ENCODE measurements at places on chromosomes 5 and 9.

DNA sequence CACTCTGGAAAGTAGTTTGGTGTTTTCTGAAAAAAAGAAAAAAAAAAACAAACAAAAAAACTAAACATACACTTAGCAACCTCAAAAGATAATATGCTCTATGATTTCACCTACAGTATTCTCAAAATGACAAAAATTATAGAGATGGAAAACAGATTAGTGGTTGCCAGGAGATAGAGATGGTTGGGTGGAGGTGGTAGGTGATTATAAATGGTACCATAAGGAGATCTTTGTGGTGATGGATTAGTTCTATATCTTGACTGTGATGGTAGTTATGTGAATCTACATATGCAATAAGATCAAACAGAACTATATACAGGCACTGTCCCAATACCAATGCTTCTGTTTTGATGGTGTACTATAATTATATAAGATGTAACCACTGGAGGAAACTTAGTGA is 32.0 kb downstream of the PTBP3 start:
- no peak for DNase-seq

GRCh38 chr9:15101095-15101494 is 190.9 kb upstream of the FREM1 start:
- DNase-seq: no peak

GRCh38 chr9:89863141-89863540 is 258.3 kb downstream of the GADD45G start:
- no peak for DNase-seq

- DNase-seq: no peak
Measured at GRCh38 chr5:131481569-131481968, 153.5 kb downstream of the RAPGEF6 start.

DNA sequence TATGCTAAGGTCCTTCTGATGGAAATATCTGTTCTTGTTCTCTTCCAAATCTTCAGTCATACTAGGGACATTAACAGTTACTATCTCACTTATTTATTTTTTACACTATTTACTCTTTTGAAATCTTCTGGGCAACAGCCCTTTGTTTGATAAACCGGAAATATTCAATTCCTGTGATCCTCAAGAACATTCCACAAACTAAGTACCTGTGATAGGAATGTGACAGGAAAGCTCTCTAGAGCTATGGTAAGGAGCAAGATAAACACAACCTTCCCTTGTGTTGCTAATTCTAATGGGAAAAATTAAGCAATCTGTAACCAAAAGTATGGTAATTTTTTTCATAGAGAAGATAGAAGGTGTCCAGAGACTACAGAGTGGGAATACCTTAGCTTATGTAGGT is 22.0 kb upstream of the ANKRD34B start:
- DNase-seq: no peak

DNA sequence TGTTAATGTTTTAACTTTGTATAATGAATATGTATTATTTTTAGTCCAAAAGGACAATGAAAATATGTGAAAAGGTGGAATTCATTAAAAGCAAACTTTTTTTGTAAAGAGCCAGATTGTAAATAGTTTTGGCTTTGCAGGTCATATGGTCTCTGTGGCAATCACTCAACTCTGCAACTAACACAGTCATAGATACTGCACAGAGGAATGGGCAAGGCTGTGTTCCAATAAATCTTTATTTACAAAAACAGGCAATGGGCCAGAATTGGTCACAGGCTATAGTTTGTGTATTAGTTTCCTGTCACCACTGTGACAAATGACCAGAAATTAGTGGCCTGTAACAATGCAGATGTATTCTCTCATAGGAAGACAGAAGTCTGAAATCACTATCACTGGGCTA is 125.4 kb upstream of the PTCH1 start:
- no peak for DNase-seq

DNA sequence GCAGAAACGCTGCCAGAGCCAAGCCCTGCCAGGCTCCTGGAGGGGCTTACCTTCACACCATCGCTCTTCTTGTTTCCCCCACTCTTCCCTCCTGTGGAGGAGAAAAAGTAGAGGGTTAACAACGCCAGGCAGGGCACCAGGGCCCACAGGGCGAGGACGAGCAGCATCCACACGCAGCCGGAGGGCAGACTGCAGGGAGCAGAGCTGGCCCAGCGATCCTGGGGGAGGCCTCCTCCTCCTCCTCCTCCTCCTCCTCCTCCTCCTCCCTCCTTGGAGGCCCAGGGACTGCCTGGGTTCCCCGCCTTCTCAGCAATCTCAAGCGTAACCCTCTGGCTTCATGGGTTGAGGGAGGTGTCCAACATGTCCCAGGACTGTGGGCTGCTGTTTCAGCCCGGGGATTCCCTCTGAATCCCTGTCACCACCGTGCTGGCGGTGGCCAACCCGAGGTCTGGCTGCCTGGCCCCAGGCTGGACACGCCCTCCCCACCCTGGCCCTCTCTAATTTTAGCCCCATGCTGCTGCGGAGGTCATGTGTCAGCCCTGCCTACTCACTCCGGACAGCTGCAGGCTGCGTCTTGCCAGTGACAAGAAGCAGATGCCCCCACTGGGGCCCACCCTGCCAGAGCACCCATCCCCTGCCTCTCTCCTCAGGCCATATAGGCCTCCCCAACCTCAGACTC is 44.3 kb downstream of the CAMK2A start:
- DNase-seq: no peak

- DNase-seq: no peak
Measured at GRCh38 chr9:108639696-108640095, 216.1 kb downstream of the ACTL7B start.

- DNase-seq: no peak
Measured at GRCh38 chr5:30103452-30104202, 1089.9 kb upstream of the CDH6 start.

DNA sequence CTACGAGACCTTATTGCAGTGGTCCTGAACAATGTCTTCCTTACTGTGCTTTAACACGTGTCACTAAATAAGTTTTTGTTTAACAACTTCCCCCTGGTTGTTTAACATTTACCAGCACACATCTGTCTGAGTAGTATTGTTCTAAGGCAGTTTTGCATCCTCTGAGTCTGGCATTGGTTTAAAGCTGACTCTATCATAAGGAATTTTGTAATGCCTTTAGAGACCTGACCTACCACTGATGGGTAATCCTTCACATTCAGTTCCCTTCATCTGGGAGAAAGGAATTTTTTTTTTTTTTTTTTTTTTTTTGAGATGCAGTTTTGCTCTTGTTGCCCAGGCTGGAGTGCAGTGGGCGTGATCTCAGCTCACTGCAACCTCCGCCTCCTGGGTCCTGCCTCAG is 20.0 kb upstream of the PCAT7 start:
- DNase-seq: no peak

- no peak for DNase-seq
Measured at GRCh38 chr9:78074385-78075291, 43.0 kb upstream of the GNAQ start.

Measured in stimulated activated CD8-positive, alpha-beta memory T cell treated with anti-CD3 and anti-CD28 coated beads, Interleukin-7, amount 100 ng/mL, for 48 hours (primary cell).